ENCODE measurements at places on chromosomes 11 and 22. TPM values are rescaled to one million over a fixed set of nuclear protein-coding genes. Genes with fewer than 3 reads are reported as not detected.

DNA sequence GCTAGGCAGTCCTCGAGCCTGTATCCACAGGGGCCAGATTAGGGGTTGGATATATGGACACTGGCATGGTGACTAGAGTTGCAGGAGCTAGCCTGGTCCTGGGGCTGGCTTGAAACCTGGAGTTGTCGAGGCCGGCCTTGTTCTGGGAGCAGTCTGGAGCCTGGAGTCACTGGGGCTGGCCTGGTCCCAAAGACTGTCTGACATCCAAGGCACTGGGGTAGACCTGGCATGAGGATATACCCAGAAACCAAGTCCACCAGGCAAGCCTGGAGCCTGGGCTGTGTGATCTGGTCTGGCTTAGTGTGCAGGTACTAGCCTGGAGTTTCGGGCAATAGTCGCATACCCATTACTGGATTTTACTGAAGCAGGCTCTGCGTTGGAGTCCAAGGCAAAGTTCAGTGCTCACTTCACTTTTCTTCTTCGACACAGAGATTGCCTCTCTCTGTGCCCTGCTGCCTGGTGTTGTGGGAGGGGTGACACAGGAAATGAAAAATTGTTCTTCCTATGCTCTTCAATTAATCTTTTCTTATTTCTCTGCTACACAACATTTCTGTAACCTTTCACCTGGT is 4.3 kb upstream of the GLYATL1 start:
- no peak for DNase-seq

DNA sequence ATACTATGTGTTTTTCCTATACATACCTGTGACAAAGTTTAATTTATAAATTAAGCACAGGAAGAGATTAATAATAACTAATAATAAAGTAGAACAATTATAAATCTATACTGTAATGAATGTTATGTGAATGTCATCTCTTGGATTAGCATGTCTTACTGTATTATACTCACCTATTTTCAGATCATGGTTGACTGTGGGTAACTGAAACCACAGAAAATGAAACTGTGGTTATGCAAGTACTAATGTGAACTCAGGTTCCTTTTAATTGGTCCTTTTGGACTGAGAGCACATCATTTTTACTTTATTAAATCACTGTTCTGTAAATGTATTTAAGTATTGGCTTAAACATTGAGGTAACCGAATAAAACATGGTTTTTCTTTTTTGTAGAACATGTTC is 108.8 kb downstream of the PPP6R3 start:
- no peak for DNase-seq

DNA sequence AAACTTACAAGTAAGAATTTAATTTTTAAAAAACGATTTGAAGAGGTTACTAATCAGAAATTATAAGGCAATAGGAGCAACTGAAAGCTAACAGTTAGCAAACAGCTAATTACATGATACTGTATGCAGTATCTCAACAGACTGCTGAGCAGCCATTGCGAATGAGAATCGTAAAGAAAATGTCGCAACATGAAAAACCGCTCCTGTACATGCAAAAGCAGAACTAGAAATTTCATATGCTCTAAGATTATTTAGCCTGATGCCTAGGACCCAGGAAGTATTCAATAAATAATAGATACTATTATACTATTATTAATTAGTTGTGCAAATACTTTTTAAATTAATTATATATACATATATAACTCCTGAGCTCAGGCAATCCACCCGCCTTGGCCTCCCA is 48.7 kb upstream of the EP300 start:
- no peak for DNase-seq

DNA sequence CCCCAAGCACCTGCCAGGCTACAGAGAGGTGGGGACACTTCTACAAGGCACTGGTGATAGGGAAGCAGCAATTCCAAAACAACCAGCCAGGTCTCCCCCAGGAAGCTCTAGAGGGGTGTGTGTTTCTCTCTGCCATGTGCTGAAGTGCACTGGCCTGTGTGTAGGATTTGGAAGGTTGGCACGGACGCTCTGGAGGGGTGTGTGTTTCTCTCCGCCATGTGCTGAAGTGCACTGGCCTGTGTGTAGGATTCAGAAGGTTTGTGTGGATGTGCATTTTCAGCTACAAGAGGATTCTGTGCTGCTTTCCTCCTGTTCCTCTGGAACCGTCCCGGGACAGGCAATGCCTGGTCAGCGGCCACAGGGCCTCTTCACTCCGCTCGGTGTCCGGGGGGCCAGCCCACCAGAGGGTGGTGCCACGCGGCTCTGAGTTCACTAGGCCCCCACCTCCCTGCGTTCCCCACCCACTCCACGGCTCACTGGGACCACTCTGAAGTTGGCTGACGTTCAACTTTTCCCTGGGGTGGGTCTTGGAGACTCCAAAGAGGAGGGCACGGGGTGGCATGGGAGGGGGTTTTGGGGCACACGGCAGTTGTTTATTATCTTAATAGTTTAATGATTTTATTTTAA is 552.8 kb downstream of the BRD1 start:
- no peak for DNase-seq

DNA sequence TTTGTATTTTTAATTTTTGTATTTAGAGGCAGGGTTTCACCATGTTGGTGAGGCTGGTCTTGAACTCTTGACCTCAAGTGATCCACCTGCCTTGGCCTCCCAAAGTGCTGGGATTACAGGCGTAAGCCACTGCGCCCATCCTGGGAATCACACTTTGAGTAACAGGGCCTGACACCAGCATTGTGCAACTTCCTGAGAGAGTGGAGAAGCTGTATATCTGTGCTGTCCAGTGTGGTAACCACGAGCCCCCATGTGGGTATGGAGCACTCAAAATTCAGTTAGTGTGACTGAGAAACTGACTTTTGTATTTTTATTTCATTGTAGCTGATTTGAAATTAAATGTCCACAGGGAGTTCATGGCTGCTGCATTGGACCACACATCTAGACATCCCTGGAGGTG is 36.2 kb downstream of the MPPED1 start:
- DNase-seq: no peak

- peak; percentile 75 for DNase-seq
These were observed 41.1 kb downstream of the DIXDC1 start for GRCh38 chr11:111978028-111978771.

GRCh38 chr11:69422645-69423044 is 58.8 kb upstream of the LINC01488 start:
- DNase-seq: no peak

The PGGHG gene
- 45.0 TPM for total RNA-seq

The KRTAP5-10 gene
- total RNA-seq: 2.9 TPM

The TNNI2 gene
- total RNA-seq: 45.0 TPM

The APOA5 gene
- not detected for total RNA-seq

The EMID1 gene
- total RNA-seq: 2.4 TPM

The UQCC3 gene
- total RNA-seq: 6.6 TPM

All from ureter (tissue), 1 donor.